ENCODE measurements at places on chromosomes 6 and 20.

GRCh38 chr6:144922120-144922722, 637.1 kb downstream of the UTRN start:
- DNase-seq: no peak

GRCh38 chr6:36590237-36590636, 3.9 kb upstream of the SRSF3 start:
- no peak for DNase-seq

- no peak for DNase-seq
These were observed 49.6 kb upstream of the DSN1 start for GRCh38 chr20:36823121-36823520.

DNA sequence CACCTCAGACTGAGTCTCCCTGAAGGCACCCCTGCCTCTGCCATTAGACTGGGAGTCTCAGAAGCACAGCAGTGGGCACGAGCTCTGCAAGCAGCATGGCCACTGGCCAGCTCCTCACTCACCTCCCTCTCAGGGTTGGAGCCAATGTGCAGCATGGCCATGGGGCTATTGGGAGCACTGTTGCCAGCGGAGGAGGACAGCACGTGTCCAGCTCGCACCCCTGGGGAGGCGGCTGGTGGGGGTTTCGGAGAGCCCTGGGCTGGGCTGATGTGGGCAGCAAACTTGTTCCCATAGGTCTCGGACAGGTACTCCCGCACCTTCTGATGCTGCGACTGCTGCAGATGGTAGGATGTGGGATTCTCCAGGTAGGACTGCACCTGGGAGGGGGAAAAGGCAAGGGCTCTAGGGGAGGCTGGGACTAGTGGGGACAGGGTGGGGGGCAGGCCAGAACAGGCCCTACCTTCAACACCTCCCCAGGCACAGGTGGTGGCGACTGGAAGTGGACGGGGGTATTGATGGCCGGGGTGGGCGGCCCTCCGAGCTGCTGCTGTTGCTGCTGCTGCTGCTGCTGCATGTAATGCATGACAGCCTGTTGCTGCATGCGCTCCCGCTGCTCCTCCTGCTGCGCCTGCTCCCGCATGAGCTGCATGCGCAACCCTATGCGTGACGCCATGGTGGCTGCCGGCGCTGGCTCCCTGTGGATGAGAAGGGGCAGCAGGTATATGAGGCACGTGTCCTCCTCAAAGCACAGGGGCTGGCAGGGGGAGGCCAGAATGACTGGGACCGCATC, 44.7 kb downstream of the TFEB start:
- DNase-seq: no peak

- no peak for DNase-seq
These were observed 92.9 kb upstream of the NRSN1 start for GRCh38 chr6:24032896-24033688.

DNA sequence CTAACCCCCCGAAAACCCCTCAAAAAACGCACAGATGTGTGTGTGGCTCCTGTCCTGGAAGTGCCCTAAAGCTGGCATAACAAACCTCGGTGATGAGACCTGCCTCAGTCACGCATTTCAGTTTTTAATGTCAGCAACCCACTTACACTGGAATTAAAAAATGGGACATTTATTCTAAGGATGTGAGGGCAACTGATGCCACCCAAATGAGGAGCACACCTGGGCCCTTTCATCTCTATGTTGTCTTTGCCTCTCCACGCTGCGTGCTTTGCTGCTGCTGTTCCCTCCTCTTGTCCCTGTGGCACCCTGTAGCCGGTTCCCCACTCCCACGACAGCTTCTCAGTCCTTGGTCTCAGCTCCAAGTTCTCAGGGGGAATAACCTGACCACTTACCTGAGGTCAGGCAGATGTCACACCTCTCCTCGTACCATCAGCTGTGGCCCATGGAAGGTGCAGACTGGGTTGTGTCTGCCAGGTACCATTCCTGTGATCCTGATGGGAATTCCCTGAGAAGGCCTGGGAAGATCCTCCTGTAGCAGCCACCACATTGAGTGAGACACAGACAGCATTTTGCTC, 134.2 kb upstream of the THBS2 start:
- no peak for DNase-seq

DNA sequence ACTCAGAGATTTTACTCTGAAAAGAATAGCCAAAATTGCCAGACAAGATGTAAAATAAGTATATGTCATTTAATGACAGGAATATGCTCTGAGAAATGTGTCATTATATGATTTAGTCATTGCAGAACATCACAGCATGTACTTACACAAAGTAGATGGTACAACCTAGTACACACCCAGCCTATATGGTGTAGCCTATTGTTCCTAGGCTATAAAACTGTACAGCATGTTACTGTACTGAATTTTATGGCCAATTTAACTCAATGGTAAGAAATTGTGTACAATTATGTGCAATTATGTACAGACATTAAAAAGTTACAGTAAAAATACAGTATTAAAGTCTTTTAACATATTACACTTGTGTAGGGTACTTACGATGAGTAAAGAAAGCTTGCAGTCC, 311.9 kb upstream of the EPHA7 start:
- no peak for DNase-seq

GRCh38 chr20:23153696-23154341, 67.7 kb upstream of the CD93 start:
- no peak for DNase-seq

GRCh38 chr6:118324116-118324515, 224.0 kb upstream of the PLN start:
- DNase-seq: no peak

- DNase-seq: no peak
These were observed 6.0 kb downstream of the CST2 start for GRCh38 chr20:23820493-23820892.

DNA sequence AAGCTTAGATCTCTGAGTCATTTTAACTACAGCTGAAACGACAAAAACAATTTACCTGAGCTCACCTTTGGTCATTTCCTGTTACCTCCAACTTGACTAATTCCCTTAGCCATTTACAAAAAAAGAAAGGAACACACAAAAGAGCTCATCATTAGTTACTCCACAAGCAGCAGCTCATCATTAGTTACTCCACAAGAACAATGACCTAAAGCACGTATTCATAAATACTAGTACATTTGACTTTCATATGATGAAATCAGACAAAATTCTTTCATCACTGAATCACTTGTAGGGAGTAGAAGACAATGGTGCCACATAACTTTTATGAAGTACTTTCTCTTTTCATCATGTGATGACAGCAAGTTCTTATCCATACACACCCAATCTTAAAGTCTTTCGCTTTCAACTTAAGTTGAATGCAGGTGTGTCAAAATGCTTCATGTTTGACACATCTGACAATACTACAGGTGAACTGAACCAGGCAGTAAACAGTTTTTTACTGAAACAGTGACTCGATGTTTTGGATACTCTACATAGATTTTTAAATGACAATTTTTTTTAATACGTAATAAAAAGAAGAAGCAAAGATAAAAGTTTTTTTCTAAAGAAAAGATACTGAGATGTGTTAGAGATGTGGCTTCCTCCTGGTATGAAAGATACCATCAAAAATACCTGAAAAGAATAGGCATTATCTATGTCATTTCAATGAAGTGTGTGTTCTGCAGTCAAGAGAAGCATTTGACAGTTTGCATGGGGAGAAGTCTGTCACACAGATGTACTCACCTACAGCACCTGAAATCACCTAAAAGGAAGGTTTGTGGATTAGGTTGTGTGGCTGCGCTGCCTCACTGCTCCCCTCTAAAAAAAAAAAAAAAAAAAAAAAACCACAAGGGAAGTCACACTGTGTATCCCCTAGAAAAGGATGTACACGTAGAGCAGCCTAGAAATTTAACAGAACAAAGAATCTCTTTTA, 109.1 kb downstream of the PRDM1 start:
- no peak for DNase-seq

DNA sequence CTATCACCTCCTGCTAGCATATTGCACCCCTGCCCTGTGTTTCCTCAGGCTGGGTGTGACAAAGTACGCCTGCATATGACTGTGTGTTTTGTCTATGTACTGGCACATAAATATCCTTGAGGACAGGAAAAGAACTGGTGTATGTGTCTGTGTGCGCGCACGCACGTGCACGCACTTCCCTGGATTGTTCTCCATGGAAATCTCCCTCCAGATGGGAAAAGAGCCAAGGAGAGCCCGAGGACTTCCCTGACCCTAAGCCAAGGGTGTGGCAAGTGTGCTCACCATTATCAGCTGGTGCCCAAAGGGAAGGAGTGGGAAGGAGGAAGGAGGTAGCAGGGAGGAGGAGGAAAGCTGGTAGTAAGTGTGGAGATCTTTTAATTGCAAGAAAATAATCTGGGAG, 117.6 kb downstream of the HIVEP2 start:
- DNase-seq: no peak

GRCh38 chr20:37308086-37309050, 18.9 kb downstream of the MANBAL start:
- no peak for DNase-seq

DNA sequence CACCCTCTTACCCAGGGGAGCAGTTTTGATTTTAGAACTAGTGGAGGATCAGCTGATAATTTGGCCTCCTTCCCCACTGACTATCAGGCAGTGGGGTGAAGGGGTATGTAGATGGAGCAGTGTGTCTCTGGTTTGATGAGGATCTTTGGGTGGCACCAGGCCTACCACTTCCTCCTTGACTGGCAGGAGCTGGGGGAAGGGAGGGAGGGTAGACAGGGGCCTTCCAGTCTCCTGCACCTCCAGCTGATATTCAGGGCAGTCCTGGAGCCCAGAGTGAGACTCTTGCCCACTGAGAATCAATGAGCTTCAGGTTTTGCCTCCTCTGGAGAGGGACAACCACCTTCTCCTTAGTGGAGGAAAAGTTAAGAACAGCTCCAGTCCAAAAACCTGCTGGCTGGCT, 3.2 kb downstream of the DEF6 start:
- DNase-seq: no peak

DNA sequence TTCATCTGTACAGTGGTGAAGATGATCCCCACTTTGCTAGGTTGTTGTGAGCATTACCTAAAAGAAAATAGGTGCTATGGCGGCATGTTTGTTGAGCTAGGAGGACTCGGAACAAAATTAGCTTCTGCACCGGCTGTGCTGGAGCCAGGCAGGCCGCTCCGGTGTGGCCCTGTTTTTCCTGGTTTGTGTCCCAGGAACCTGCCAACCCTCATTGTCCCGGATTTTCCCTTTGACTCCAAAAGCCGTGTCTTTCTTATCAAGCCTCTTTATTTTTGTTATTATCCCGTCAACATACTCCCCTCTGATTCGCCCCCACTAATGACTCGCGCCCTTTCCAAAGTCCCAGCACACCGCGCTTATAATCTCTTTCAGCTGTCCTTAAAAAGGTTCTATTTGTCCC, 117.0 kb downstream of the MYLK4 start:
- no peak for DNase-seq

DNA sequence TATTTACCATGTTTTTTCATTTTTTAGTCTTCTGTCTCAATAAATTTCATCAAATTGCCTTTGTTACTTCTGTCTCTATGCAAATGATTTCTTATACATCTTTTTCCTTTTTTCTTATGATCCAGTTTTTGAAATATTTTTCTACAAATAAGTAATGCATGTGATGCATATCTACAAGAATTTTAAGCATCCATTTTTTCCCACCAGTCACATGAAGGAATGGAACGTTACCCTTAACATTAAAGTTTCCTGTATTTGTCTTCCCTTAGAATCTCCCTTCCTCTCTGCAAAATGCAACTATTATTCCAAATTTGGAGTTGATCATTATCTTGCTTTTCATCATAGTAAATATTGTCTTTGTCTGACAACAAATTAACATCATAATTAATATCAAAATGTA, 35.5 kb downstream of the PSMB9 start:
- no peak for DNase-seq

GRCh38 chr6:31896856-31897611, 464 bp downstream of the EHMT2 start:
- no peak for DNase-seq

GRCh38 chr20:25053255-25054031, 4.5 kb downstream of the ACSS1 start:
- DNase-seq: no peak

DNA sequence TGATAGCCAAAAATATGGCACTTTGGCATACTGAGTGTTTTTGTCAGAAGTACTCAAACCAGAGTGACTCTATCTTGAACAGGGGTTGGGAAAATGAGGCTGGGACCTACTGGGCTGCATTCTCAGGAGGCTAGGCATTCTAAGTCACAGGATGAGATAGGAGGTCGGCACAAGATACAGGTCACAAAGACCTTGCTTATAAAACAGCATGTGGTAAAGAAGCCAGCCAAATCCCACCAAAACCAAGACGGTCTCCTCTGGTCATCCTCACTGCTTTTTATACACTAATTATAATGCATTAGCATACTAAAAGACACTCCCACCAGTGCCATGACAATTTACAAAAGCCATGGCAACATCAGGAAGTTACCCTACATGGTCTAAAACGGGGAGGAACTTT, 985.1 kb downstream of the HACE1 start:
- DNase-seq: no peak

GRCh38 chr6:8029243-8029870, 34.8 kb downstream of the BLOC1S5 start:
- DNase-seq: no peak

DNA sequence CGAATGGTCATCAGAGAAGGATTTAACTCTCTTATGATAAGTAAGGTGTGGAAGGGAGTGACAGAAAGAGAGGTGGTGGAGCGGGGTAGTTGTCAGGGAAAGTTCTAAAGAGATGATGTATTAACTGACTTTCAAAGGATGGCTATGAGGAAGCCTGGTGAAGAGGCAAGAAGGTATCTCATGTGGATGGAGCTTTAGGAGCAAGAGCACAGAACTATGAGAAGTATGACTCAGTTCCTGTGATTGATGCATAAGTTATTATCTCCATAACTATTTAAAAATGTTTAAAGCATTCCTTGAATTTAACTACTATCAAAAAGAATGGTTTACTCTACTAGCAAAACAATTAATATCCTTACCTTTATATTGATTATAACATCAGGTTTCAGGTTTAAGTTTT, 28.8 kb downstream of the AK9 start:
- no peak for DNase-seq

DNA sequence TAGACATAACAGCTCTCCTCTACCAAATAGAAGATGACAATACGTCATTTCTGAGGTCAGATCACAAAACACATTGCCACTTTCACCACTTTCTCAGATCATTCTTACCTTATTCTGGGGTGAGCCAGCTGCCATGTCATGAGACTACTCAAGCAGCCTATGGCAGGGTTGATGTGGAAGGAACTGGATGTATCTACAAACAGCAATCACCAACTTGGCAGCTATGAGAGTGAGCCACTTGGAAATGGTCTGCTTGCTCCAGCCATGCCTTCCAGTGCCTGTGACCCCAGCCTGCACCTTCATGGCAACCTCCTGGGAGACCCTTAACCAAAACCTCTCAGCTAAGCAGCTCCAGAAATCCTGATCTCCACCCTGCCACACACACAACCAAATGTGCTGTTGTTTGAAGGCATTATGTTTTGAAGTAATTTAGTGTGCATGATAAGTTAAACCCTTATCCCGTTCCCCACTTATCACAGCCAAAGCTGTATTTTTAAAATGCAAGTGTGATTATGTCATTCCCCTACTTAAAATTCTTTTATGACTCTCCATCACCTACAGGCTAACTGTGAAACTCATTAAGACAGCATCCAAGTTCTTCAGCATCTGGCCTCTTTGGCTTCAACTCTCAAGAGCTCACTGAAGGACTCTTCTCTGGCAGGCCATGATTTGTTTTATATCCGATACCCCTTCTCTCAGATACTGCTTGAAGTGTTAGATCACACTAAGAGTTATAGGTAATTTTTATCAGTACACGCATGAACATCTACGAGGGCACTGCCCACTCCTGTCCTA, 150.6 kb downstream of the LY86 start:
- no peak for DNase-seq
